ENCODE measurements at places on chromosomes 12 and 14.

GRCh38 chr12:71045781-71046180 is 112.0 kb downstream of the TSPAN8 start:
- DNase-seq = no peak

DNA sequence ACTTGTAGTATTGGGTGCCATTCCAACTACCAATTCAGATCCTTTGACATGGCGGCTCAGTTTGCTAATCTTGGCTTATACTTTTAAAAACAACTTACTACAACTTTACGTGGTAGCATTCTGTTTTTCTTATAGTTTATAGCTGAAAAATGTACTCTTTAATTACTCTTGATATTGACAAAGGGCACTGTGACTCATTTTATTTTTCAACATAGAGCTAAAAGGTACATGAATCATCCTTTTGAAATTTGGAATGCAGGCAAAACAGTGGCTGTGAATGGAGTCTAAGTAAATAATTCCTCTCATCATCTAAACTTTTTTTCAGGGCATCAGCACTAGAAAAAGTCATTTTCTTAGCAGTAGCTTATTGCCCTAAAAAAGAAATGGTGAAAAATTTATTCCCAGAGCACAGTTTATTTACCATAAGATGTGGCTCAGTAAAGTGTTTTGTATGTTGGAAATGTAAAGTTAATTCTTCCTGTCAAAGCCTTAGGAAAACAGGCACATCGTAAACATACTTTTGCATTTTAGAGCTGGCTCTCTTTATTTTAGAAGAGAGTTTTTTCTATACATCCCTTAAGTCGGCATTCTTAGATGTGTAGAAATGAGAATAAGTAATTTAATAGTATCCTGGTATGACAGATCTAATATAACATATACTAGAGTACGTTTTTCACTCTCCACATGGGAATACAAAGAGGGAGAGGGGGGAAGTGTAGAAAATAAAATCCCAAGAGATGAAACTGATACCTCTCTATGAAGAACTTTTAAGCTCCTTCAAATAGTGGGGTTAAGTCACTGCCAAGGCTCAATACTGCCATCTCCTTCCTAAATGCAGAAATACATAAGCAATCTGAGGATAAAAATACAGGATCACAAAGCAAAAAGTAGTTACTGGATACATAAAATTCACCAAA is 55.2 kb downstream of the SLC25A21 start:
- no peak for DNase-seq

DNA sequence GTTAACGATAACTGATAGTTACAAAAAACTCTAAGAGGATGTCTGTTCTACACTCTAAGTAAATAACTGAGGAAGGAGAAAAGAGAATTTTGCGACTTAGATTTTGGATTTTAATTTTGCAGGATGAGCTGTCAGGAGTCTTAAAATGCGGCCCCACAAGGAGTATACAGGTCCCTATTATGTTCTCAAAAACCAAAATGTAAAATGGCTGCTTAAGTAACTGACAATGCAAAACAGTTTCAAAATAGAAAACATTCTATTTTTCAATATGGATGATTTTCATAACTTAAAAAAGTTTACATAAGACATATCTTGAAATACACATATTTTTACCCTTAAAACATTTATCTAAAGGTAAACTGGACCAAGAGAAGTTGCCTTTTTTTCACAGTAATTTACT is 2.6 kb downstream of the CD69 start:
- no peak for DNase-seq

DNA sequence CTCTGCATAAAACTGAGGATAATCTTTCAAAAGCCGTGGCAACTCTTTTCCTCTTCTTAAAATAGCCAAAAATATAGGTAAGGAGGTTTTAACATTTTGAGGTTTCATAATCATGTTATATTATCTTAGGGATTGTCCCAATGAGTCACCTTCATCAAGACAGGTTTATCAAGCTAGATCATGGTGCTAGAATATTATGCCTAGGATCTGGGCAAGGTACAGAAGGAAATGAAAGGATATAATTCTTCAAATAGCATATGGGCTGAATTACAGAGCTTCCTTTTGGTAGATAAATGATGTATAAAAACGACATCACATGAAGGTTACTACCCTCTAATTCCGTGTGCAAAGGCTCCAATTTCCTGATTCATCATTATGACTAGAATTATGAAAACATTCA is 28.6 kb upstream of the TBC1D15 start:
- DNase-seq = no peak

GRCh38 chr12:107843351-107844311 is 69.1 kb downstream of the ASCL4 start:
- no peak for DNase-seq

- DNase-seq = no peak
These were observed 54.9 kb downstream of the VWF start for GRCh38 chr12:6069437-6070093.

DNA sequence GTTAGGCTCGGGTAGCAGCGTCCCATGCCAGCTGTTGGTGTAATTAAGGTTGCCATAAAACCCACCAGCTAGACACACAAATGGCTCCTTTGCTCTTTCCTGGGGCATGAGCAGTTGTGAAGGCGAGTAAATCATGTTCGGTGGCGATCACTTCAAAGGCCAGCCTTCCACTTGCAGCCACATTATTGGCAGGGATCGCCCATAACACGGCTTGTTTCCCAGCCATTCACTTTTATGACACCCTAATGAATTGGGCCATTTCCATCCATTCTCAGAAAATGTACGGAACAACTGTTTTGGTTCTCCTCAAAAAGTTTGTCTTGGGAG is 63.4 kb downstream of the BEGAIN start:
- no peak for DNase-seq

GRCh38 chr14:99229654-99230207 is 42.3 kb downstream of the BCL11B start:
- no peak for DNase-seq

- DNase-seq = no peak
These were observed 1.1 kb downstream of the FAM90A1 start for GRCh38 chr12:8226355-8226754.

DNA sequence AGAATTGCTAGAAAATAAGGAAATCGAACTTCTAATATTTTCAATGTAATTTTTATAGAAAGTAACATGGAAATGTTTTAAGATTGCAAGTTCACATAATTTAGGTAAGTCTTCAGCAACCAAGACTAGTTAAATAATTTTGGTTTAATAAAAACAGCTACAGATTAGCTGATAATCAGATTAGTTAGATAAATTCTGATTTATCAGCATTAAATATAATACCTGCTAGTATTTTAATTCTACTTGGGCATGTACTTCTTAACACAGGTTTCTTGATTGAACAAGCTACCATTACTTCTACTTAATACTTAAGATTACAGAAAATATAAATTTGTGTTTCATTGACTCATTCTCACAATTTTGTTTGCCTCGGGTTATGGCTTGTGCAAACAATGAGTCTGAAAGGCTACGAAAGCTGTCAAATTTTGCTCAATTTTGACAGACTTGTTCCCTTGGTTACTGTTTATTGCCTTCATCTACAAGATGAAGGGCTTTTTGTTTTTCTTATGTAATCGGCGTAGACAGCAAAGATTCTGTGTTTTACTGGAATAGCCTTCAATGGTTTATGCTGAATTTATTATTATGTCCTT is 116.1 kb upstream of the NUDT4 start:
- DNase-seq = no peak

DNA sequence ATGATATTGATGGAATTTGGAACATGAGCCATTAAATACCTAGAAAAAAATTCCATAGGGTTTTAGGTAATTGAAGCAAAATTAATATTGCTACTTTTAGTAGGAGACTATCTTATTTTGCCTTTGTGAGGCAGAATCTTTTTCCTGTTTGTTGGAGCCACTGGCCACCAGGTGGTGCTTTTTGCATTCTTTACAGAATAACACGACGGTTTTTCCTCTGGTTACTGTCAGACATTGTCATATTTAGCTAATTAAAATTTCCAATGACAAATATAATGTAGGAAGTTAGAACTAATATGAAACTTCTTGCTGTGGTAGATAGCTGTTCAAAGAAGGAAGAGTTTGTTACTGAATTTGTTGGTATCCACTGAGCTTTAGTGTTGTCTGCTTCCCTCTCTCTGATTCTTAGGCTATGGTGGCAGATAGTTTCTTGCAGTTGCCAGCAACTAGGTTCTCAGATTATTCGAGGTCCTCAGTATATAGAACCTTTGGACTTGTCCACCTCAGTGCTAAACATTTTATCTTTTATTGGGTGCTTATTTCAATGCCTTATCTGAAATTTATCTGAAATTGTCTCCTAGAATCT is 25.7 kb downstream of the RAB21 start:
- no peak for DNase-seq

DNA sequence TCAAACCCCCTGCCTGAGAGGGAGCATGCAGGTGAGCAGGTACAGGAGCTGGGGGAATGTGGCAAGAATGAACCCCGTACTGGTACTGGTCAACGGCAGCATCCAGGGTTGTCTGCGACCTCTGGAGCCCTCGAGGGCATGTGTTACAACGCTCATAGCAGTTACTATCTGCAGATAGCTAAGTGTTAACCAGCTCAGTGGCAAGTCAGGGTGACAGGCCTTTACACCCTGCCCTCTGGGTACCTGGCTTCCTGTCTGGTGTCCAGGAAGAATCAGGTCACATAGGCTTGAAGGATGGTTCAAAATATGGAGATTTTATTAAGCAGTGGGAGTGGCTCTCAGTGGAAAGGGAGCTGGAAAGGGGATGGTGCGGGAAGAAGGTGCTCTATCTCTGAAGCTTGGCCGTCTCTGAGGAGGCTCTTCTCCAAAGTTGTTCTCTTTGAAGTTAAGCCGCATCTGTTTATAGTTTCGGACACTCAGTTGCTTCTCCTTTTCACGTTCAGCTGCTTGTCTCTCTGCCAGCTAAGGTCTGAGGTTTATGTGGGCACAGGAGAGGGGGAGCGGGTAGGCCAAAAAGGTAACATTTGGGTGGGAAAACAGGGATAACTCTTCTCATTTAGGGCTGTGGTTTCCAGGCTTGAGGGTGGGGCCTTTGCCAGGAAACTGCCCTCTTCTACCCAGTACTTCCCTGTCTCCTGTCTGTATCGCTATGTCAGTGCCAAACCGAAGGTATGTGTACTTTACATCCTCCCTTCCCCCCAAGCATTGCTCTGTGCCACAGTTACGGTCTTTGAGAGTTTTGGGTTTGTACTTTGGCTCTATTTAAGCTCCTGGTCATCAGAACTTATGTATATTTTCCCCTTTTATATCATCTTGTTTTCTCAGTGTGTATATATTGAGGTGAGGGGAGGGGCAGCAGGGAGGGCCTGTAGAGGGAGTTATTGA is 305.8 kb downstream of the RGS6 start:
- DNase-seq = no peak

DNA sequence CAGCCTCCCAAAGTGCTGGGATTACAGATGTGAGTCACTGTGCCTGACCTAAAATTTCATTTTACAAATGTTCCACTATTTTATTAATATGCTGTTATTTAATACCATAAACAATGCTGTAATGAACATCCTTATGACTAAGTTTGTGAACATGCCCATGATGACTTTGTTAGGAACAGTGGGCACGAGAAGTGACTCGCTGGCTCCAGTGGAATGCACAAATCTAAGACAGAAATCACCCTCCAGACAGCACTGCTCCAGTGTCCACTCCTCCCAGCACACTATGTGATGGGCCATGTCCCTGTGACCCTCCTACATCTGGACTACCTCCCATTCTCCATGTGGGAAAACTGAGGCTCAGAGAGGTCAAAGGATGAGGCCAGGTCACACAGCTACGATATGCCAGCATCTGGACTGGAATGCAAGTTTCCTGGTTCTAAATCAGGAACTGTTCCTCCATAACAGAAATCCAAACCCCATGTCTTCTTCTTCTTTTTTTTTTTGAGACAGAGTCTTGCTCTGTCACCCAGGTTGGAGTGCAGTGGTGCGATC is 57.9 kb downstream of the GPR68 start:
- DNase-seq = no peak

DNA sequence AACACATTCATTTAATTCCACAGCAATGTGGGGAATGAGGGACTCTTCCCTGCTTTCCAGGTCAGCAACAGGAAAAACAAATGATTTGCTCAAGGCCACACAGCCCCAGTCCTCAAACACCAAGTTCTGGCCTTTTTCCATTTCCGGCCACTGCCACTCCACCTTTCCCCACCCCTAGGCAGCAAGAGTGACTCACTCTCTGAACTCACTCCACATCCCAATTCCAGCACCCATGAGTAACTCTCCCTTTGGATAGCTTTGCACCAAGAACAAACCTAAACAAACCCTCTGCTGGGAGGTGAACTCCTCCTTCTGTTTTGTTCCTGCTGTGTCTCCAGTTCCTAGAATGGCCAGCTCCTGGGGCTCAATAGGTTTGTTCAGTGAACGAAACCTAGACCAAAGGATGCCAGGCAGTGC is 30.4 kb upstream of the PLEKHG6 start:
- DNase-seq = no peak

Data from GM19239 (cell line).